ENCODE measurements at places on chromosomes 2 and 18.

DNA sequence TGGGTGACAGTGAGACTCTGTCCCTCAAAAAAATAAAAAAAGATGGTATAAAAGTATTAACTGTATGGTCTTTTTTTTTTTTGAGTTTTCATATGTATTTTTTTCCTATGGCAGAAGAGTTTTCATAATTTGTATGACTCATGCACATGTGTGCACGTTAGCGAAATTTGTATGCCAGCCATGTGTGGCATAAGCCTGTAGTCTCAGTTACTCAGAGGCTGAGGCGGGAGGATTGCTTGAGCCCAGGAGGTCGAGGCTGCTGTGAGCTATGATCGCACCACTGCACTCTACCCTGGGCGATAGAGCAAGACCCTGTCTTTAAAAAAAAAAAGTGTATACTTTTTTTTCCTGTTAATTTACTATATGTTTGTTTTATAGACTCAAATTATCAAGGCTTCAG, 160.8 kb downstream of the TGIF1 start:
- no peak for DNase-seq

- no peak for DNase-seq
These were observed 63.2 kb upstream of the IGFBP5 start for GRCh38 chr2:216758256-216759155.

DNA sequence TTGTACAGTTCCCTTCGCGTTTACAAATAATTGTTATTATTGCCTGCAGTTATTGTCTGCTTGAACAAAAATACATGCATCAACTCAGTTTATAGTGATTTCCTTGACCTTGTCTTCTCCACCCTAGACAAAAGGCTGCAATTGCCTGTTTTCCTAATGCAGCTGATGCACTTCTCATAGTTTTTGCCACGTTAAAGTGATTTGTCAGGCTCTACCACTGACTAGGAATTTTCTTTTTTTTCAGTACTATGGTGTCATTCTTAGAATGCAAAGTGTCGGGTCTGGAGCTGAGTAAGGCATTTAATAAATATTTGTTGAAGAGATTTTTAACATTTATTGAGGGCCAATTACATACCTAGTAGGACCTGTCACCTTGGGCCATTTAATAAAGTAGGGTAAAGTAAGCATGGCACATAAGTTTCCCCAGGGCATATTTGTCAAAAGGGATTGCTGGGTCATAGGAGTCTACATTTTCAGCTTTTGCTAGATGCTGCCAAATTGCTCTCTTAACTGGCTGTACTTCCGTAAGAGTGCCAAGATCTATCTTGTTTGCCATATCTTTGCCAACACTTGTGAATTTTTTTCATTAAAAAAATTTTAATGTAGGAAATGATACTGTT, 24.1 kb downstream of the ACSL3 start:
- DNase-seq = no peak

- DNase-seq = no peak
These were observed 33.9 kb downstream of the STAT1 start for GRCh38 chr2:190979906-190980629.

Measured in GM13976 (cell line).